ENCODE measurements at places on chromosomes 5 and 9.

DNA sequence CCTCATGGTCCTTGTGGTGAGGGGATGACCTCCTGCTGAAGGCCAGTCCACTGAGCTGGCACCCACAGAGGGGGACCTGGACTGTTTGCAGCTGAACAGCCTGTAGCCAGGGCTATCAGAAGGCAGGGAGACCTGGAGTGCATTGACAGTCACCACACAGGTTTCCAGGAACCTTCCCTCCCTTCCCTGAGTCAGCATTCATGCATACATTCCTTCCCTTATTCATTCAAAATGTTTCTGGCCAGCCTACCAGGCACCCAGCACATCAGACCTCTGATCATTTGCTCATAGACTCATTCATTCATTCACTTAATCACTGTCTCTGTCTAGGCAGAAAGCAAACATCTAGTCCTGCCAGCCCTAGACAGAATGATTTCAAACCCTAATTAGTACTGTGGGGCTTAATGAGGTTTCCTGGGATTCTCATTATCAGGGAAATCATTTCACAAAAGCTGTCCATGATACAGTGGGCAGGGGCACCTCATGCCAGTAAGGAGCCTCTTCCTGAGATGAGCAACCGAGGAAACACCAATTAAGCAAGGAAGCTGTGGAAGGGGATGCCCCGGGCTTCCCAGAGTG, 110.1 kb upstream of the PPP1R26 start:
- DNase-seq: no peak

- no peak for DNase-seq
Measured at GRCh38 chr9:108671794-108672193, 184.0 kb downstream of the ACTL7B start.

- no peak for DNase-seq
Measured at GRCh38 chr9:78109075-78109474, 77.5 kb upstream of the GNAQ start.

DNA sequence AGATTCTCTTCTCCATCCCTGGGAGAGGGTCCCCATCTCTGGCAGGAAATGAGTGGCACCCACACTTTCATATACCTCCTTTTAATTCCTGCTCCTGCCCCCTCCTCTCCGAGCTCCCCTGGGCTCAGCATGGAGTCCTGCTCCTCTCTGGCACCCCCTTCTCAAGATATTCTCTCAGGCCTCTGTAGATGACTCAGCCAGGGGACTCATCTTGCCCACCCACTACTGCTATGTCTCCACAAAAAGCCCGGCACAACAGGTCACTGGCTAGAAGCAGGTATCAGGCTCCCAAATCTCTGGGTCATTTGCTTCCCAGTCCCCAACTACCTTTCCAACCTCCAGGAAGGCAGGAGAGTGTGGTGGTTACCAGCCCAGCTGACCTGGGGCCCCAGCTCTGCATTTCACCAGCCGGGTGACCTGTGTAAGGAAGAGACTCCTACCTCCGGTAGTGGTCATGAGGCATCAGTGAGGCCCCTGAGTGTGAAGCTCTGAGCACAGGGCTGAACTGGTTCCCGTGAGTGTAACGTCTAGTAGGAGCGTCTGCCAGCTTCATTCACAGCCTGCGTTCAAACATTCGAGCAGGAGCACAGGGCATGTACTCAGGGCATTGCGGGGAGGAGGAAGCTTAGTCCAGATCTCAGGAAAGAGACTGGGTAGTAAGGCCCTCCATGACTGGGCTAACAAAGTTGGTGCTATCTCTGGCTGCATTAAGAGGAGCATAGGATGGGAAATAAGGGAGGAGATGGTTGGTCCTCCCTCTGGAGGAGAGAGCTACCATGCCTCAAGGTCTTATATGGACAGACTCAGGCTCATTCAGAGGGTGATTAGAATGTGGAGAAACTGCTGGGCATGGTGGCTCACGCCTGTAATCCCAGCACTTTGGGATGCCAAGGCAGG, 63.7 kb downstream of the LMX1B start:
- DNase-seq: no peak

GRCh38 chr5:132268769-132269551, 11.5 kb downstream of the PDLIM4 start:
- no peak for DNase-seq

- DNase-seq: no peak
Measured at GRCh38 chr9:136520053-136520540, 25.8 kb downstream of the NOTCH1 start.

DNA sequence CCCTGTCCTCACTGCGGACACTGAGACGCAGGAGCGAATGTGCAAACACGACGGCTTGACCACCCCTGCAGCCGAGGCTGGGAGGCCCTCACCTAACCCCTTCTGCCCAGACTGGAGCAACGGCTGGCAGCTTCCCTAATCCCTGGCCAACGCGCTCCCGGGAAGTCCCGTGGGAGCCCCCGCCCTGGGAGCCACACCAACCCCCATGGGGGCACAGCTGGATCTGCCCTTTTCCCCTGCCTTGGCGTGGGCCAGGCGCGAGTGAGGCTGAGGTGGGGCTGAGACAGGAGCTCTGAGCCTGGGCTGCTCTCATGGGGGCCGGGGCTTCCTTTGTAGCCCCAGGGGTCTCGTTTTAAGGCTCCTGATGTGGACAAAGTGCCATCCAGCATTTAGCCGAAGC, 4.6 kb upstream of the DNLZ start:
- DNase-seq: no peak

- DNase-seq: no peak
Measured at GRCh38 chr5:72511774-72512592, 4.8 kb upstream of the ZNF366 start.

DNA sequence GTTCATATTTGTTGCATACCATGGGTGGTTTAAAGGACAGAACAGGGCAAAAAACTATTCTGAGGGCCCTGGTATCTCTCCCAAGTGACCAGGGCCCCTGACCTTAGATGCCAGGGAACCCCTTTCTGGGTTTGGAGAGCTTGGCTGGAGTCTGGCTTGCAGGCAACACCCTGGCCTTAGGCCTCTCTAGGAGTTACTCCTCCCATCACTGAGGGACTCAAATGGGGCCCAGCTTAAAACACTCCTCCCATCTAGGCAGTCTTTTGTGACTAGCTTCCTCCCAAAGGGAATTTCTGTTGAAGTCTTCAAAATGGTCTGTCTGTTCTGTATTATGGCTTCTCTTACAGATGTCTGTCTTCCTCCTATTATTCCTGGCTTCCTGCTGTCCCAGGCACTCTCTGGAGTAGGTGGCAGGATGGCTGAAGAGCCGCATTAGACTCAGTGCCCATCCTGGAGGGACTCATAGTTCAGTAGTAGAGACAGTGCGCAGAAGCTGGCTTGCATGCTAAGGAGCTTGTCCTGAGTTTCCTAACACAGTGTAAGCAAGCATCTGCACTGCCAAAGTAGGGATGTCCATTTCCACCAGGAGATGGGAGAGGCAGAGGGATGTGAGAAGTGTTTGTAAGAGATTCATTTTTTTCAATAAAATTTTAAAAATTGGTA, 10.0 kb downstream of the COL15A1 start:
- no peak for DNase-seq

DNA sequence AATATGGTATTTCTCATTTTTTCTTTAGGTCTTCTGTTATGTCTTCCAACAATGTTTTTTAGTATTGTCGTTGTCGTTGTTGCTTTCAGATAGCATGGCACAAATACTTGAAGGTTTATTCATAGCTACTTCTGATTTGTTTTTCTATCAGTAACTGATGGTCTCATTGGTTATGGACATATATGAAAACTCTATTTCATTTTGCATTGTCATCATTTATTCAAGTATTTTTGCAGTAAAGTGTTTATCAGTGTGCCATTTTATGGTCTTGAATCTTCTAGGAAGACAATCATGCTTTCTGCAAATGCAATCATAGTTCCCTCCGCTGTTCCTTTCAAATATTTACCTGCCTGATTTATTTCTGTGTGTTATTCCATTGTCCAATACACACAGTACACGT, 44.0 kb upstream of the PRUNE2 start:
- DNase-seq: no peak

GRCh38 chr9:135582966-135583687, 21.6 kb downstream of the PAEP start:
- no peak for DNase-seq

DNA sequence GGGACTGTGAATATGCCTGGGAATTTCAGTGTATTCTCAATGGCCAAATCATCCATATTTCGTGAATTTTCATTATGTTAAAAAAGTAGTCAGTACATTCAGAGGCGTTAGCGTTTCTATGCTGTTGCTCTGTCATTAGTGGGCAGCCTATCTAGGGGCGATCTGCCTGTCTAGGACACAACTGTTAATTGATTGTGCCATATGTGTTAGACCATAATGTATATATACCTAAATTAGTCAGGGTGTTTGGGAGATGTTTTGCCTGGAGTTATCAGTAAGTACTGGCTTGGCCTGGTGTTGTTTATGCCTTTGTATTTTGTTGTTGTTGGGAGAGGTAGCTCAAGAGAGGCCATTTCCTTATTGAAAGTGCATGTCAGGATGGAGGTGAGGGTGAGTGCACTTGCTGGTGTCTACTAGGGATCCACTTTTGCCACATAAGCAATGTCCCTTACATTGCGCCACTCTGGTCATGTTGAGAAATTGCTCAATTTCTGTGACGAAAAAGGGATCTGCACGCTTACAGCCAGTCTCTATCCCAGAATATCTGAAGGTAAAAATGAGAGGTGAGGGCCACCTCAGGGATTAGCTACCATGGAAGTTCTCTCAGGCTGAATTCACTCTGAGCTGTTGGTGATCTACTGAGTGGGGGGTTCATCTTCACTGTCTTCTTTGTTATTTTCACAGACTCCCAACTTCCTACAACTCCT, 123.3 kb downstream of the ST8SIA4 start:
- DNase-seq: no peak

DNA sequence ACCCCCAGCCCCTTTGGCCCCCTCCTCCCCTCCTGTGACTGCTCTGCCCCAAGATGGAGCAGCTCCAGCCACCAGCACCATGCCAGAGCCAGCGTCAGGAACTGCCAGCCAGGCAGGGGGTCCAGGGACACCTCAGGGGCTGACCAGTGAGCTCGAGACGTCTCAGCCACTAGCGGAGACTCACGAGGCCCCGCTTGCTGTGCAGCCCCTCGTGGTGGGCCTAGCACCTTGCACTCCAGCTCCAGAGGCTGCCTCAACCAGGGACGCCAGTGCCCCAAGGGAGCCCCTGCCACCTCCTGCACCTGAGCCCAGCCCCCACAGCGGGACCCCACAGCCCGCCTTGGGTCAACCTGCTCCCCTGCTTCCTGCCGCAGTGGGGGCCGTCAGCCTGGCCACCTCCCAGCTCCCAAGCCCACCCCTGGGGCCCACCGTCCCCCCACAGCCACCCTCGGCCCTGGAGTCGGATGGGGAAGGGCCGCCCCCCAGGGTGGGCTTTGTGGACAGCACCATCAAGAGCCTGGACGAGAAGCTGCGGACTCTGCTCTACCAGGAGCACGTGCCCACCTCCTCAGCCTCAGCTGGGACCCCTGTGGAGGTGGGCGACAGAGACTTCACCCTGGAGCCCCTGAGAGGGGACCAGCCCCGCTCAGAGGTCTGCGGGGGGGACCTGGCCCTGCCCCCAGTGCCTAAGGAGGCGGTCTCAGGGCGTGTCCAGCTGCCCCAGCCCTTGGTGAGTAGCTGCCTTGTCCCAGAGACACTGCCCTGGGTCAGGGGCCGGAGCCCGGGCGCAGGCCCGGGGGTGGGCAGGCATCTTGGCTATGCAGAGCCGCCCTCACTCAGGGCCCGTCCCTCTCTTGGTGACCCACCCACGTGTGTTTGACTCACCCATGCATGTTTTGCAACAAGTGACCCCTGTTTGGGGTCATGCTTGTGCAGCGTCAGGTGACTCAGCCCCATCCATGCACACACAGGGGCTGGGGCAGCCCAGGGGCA, 105.2 kb downstream of the WNK2 start:
- DNase-seq: no peak

DNA sequence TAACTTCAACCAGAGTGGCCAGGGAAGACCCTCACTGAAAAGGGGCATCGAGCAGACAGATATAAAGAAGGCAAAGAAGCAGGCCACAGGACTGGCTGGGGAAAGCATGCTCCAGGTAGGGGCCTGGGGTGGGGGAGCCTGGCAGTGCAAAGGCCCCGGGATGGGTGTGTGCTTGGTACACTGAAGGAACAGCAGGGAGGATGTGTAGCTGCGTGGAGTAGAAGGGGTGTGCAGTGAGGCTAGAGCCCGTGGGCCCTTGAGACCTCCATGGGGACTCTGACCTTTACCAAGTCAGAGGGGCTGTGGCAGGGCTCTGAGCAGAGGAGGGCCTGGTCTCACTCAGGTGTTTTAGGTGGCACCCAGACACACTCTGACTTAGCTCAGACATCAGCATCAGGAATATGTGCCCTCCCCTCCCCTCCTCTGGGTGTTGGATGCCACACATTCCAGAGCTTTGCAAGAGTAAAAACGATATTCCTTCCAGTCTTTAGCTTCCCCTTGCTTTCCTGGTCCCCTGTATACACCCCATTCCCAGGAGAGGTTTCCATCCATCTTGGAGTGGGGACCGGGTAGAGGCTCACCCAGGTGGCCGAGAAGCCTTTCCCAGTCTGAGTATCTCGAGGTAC, 7.6 kb downstream of the TRIM7 start:
- DNase-seq: no peak

DNA sequence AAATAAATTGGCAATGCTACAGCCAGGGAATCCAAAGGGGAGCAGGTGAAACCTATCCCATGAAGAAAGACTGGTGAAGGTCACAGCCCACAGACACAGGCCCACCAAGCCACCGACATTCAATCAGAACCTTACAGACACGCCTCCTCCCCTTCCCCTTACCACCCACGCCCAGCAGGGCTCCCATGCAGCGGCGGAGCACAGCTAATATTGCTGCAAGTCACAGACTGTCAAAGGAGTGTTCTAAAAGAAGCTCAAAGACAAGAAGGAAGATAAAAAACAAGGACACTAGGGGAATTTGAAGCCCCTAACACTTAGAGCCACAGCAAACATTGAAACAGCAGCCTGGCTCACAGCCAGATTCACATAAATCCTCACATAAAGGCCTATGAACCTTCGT, 91.2 kb downstream of the MED10 start:
- DNase-seq: no peak

DNA sequence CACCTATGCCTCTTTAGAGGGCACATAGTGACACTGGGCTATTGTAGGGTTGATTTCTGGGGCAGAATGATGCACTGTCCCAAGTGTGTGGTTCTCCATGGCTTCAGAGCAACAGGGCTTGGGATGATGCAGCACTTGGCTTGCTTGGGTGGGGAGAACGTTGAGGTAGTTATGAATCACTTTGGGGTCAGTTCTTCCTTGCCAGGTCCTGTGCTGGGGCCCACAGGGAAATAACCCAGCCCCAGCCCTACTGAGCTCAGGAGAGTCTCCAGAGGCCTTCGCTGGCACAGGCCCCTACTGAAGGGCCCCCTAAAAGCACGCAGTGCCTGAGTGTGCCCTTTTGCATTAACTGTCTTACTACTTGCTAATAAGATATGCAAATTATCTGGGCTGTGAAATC, 24.2 kb downstream of the JADE2 start:
- DNase-seq: no peak

GRCh38 chr9:92726971-92727715, 37.5 kb downstream of the BICD2 start:
- DNase-seq: peak; percentile 56

GRCh38 chr9:82668689-82669199, 394.2 kb downstream of the RASEF start:
- DNase-seq: no peak

GRCh38 chr5:52922384-52922783, 66.8 kb upstream of the ITGA2 start:
- no peak for DNase-seq

Data from NCI-H2171 (cell line).